ENCODE measurements at places on chromosomes 6 and 20.

DNA sequence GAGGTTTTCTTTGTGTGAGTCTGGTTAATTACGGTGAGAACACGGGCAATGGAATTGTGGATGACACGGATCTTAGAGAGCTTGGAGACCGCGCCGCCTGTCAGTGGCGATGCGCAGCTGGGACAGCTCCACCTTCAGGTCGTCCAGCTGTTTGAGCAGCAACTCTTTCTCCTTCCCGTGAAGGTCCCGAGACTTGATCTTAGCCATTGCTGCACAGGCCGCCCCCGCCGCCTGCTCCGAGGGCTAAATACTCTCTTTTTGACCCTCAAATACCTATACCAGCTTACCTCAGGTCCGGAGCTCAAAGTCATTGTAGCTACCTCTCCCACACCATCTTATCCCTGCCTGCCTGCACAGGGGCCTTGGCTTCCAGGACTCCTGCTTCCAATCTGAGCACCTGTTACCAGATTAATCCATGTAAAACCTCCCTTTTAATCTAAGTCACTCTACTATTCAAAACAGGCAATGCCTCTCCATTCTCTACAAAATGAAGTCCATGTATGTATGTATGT lies 100.2 kb downstream of the PREP start:
- DNase-seq = no peak

DNA sequence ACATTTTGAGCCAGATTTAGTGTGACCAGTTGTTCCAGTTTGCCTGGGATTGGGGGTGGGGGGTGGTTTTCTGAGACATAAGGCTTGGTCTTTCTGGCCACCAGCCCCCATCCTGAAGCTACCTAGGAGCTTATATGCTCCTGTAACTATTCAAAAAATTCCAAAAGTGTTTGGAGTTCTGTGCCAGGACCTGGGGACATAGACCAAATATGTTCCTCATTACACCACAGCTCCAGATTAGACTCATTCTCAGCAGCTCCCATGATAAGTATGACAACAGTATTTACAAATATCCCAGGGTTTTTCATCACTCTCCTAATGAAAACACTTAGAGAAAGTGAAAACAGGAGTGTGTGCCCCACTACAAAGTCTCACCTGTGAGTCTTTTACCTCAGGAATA lies 37.8 kb upstream of the RNF144B start:
- no peak for DNase-seq

DNA sequence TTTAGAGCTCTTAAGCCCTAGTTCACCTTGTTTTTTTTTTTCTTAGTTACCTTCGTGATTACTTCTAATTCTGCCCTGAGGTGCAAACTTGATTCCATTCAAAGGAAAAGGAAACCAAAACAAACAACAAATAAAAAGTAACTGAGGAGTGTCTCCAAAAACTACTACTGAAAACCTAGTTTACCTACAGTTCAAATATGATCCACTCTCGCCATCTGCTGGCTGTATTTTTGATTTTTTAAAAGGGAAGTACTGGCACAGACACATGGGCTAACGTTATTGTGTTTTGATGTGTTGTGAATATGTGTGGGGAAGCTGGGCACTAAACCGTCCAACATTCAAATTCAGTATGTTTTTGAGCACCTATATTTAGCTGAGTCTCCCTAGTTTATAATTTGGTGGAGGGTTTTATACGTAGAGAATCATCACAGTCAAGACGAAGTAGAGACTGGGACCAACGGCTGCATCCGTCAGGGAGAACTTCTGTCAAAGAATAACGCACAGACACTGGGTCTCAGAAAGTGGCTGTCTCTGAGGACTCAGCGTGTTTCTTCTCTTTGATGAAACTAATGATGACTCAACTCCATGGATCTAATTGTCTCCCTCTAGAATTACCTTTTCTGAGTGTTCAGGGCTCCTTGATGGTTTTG lies 373.5 kb upstream of the BTBD3 start:
- no peak for DNase-seq

- DNase-seq = no peak
Observed at GRCh38 chr6:10961837-10962236, 75.0 kb downstream of the SYCP2L start.

- no peak for DNase-seq
Observed at GRCh38 chr6:118771253-118771652, 119.9 kb upstream of the CEP85L start.

- DNase-seq = no peak
Observed at GRCh38 chr6:148441454-148441911, 98.8 kb downstream of the SASH1 start.

DNA sequence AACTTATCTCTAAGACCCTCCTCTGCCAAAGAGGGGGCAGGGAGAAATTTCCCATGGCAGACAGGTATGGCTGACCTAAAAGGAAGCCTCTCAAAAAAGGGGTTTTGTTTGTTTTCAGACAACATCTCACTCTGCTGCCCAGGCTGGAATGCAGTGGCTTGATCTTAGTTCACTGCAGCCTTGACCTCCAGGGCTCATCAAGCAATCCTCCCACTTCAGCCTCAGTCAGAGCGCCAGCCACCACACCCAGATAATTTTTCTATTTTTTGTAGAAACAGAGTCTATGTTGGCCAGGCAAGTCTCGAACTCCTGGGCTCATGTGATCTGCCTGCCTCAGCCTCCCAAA lies 3.8 kb downstream of the EZR start:
- DNase-seq = no peak

DNA sequence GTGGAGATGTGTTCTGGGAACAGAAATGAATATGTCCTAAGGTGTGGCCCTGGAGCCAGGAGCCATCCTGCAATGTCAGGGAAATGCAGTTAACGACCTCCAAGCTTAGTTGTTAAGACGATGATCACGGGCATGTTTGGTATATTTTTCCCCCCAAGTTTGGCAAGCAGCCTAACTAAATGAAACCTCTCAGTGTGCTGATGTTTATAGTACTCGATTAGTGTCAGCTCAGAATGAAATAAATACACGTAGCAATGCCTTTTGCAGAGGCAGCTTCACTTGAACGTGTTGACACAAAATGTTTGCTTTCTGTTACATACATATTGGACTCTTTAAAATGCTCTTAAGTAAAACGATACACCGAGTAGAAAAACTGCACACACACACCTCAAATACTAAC lies 76.2 kb upstream of the OLIG3 start:
- DNase-seq = no peak

- DNase-seq = no peak
Observed at GRCh38 chr6:19554356-19555225, 282.6 kb upstream of the ID4 start.

DNA sequence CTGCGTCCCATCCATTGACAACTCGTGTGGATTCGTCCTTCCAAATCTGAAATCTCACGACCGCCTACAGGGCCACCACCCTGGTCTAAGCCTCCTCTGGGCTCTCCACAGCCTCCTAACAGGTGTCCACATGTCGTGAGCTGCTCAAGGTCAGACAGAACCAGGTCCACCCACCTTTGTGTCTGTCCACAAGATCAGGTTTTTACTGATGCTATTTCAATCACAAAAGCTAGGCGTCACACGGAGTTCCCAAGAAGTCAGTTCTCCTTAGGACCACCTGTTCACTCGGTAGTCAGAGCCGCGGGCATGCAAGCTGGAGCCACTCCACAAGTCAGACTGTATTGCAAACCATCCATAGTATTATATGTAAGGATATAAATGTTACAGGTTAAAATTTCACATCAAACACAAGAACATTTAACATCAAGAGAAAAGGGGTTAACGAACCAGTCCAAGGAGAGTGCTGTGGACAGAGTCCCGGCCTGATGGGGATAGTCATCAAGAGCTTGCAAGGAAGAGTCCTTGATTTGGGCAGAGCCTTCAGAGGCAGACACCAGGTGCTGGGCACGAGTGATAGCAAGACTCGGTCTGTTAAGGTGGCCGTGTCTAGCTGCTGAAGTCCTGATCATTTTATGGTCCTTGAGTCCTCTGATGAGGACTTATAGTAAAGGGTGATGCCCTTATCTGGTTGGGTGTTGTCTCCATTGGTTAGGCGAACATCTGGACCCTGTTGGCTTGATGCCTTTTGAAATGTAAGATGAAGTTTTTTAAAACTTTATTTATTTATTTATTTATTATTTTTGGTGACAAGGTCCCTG lies 731 bp upstream of the DNPH1 start:
- no peak for DNase-seq

- DNase-seq = no peak
Observed at GRCh38 chr6:2155206-2155605, 90.2 kb downstream of the GMDS start.

GRCh38 chr6:168412456-168412855 lies 28.5 kb upstream of the SMOC2 start:
- DNase-seq = no peak

- DNase-seq = no peak
Observed at GRCh38 chr6:148508401-148509041, 165.9 kb downstream of the SASH1 start.

GRCh38 chr6:31083742-31084354 lies 28.5 kb downstream of the C6orf15 start:
- DNase-seq = peak; percentile 68

DNA sequence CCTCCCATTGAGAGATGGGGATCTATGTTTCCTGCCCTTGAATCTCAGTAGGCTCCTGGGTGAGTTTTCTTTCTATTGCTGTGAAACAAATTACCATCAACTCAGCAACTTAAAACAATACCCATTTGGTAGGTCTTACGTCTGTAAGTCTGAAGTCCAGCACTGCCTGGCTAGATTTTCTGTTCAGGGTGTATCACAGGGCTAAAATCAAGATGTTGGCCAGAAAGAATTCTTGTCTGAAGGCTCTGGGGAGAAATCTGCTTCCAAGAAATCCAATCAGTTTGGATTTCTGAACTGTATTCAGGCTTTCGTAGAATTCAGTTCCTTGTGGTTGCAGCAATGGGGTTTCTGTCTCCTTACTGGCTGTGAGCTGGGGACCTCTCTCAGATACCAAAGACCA lies 99.6 kb upstream of the SLC24A3 start:
- no peak for DNase-seq

GRCh38 chr6:112877134-112878100 lies 530.3 kb downstream of the RFPL4B start:
- no peak for DNase-seq

DNA sequence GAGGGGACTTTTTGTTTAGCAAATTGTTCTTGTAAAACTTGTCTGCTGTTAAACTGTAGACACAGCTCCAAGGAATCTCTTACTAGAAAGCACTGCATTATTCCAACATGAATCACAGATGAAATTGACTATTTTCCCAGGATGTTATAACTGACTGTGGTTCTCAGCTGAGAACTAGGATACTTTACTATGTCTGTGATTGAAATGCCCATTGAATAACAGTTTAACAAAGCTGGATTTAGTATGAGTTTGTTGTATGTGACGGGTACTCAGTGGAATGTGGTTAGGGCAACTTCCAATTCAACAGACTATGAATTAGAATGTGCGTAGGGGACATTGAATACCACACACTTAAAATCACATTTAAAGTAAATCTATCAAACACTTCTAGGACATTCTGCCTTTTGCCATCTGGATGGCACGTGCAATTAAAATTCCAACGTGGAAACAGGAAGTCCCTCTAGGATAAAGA lies 193.4 kb upstream of the PREP start:
- DNase-seq = no peak

GRCh38 chr6:149990661-149991471 lies 27.1 kb downstream of the ULBP1 start:
- DNase-seq = peak; percentile 46

DNA sequence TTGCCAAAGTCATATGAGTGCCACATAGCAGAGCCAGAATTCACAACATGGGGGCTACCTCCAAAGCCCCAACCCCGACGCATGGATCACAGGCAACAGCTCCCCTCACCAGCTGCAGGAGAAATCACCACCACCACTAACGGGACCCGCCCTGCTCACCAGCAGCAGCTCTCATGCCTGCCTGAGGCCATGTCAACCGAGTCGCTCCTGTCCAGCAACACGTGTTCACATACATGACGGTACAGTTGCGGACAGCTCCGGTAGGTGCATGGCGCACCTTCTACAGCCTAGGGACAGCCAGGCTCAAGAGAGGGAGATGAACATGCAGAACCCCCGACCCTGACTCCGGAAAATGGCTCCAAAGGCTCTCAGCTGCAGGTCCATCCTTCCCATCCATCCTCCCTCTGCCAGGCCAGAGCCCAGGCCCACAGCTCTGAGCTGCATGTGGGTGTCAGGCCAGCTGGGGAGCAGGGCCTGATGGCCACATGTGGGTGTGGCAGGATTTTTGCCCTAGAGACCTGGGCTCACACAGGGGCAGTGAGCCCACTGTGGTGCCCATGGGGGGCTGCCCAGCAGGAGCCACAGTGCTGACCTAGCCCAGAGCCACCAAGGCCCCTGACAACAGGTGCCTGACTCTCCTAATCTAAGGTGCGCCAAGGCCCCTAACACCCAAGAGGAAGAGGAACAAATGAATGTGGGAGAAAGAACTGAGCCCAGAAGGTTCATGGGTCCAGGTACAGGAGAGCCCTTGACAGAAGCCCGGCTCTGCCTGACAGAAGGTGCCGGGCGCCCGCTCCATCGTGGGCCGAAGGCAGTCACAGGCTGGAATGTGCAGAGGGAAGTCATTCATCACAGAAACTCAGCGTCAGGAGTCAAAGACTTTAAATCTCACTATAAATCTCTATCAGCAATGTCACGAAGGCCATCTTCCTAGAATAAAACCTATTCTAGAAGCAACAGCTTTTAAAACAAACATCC lies 10.5 kb downstream of the RPS6KA2 start:
- no peak for DNase-seq

GRCh38 chr6:45613656-45614055 lies 235.9 kb upstream of the SUPT3H start:
- DNase-seq = no peak

- DNase-seq = no peak
Observed at GRCh38 chr6:74289884-74290283, 593.9 kb downstream of the CD109 start.

- DNase-seq = peak; percentile 99
Observed at GRCh38 chr6:107459283-107460082, at the start of gene PDSS2. Gene PDSS2 (minus strand): TSS chr6:107459564. CDS start chr6:107459285, 279 bp downstream.

GRCh38 chr6:15265787-15266186 lies 19.9 kb downstream of the JARID2 start:
- DNase-seq = no peak
